ENCODE measurements at places on chromosomes 13 and 19.

- DNase-seq, result no peak
Measured at GRCh38 chr13:36992362-36992761, 6.8 kb downstream of the ALG5 start.

GRCh38 chr19:31979362-31979761 lies 366.0 kb upstream of the ZNF507 start:
- DNase-seq, result no peak

- no peak for DNase-seq
Measured at GRCh38 chr13:111183959-111184358, 68.8 kb downstream of the ARHGEF7 start.

DNA sequence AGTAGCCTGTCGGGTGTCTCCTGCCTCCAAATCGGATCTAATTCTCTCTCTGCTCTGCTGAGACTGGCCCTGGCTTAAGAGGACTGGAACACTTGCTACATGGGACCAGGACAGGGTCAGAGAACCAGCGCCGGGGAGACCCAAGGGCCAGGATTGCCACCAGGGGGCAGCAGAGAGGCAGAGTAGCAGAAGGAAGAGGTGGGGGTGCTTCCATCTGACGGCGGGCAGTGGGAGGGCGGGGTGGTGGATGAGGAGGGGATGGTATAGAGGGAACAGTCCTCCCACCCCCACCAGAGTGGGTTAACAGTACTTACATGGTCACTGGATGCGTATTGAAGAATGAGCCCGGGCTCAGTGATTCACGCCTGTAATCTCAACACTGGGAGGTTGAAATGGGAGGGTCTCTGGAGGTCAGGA lies 11.9 kb downstream of the SELENOW start:
- no peak for DNase-seq

DNA sequence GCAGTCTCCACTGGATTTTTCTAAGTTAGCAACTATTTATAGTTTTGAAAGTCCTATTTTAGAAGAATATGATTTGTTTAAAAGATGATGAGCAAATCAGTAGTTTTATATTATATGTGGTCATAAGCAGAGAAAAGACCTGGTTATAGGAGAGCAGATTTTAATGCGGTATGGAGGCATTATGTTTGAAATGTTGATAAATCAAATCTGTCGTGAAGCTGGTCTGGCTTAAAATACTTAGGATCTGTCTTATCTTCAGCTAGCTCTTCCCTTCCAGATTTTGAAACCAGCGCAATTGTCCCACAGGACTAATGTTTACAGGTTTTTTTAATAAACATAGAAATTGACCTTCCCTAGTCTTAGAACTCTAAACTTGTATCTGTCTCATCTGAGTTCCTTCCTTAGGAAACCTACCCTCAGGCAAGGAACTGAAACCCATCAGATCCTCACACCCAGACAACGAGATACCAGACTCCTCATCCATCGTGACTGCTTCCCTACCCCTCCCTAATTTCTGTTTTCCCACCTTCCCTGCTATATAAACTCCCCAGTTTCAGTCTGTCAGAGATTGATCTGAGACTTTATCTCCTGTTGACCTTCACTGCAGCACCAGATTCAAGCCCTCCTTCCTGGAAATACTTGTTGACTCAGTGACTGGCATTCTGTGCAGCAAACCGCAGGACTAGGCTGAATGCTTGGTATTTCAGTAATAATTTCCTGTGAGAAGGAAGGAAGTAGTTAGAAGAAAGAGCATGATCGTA lies 37.8 kb upstream of the CXCL17 start:
- DNase-seq, result no peak

- DNase-seq, result no peak
Measured at GRCh38 chr19:7999376-7999775, 6.1 kb downstream of the ELAVL1 start.

DNA sequence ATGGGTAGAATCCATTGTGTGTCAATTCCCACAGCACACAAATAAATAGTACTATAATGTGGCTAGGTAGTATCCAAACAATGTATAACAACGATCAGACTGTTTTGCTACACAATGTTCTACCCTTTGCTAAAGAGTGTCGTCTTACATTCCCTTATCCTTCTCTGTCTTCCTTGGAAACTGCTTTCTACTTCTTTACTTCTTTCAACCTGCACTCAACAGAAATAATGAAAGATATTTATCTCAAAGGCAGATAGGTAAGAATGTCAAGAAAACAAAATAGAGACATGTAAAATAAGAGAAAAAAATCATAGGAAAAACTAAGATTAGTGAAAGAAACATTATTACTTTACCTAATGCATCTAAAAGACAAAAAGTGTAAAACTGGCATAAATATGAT lies 814.7 kb downstream of the PCDH9 start:
- DNase-seq, result no peak

GRCh38 chr13:98262292-98262691 lies 85.2 kb upstream of the RNF113B start:
- no peak for DNase-seq

GRCh38 chr19:6772866-6773322 lies 386 bp downstream of the VAV1 start:
- DNase-seq, result no peak

- no peak for DNase-seq
Measured at GRCh38 chr13:110346661-110347067, 39.6 kb downstream of the COL4A2 start.

DNA sequence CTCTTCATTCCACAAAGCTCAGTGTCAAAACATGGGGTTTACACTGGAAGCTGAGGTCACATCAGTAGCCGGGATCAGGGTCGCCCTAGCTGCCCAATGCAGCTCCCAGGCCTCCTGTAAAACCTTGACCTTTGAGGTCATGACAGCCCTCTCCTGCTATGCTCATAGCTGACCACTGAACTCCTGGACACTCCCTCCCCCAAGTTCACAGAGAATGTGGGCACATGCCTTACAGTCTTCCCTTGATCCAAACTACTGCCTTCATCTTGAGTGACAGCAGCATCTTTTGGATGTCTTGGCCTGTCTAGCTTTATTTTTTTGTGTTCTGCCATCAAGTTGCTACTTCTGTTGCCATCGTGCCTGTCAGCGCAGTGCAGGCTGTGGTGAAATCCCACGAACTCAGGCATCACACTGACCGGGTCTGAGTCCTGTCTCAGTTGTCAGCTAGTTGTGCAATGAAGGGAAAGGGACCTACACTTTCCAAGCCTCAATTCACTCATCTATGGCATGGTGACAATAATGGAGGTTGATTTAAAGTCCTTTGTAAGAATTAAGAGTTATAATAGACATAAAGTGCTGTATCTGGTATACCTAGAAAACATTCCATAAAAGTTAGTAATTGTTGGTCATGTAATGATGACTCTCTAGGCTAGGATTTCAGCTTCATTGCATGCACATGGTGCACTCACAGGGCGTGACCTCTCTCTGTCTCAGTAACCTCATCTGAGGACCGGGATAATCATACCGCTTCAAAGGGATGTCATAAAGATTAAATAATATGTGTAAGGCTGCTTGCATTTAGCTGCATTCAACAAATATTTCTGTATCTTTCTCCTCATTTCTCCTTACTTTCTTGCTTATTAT lies 16.4 kb upstream of the ALOX5AP start:
- DNase-seq, result no peak

GRCh38 chr19:49690656-49691242 lies at the start of gene CPT1C:
Gene CPT1C (plus strand): TSS chr19:49691116. CDS start chr19:49692253, 1,137 bp downstream.
- no peak for DNase-seq

GRCh38 chr13:108813587-108814170 lies 184.3 kb downstream of the MYO16 start:
- DNase-seq, result no peak

DNA sequence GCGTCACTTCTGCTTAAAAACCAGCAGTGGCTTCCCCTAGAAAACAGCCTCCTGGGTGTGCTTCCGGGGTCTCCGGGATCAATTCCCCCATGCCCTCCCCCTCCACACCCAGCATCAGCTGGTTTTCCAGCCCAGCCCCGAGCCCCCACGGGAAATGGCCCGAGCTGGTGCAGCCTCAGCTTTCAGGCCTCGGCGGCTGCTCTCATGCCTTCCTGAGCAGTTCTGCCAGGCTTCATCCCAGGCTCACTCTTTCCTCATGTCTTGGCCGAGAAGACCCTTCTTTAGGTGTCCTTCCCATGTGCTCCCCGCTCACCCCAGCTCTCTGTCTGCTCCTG lies 103.1 kb upstream of the RNF113B start:
- DNase-seq, result no peak

DNA sequence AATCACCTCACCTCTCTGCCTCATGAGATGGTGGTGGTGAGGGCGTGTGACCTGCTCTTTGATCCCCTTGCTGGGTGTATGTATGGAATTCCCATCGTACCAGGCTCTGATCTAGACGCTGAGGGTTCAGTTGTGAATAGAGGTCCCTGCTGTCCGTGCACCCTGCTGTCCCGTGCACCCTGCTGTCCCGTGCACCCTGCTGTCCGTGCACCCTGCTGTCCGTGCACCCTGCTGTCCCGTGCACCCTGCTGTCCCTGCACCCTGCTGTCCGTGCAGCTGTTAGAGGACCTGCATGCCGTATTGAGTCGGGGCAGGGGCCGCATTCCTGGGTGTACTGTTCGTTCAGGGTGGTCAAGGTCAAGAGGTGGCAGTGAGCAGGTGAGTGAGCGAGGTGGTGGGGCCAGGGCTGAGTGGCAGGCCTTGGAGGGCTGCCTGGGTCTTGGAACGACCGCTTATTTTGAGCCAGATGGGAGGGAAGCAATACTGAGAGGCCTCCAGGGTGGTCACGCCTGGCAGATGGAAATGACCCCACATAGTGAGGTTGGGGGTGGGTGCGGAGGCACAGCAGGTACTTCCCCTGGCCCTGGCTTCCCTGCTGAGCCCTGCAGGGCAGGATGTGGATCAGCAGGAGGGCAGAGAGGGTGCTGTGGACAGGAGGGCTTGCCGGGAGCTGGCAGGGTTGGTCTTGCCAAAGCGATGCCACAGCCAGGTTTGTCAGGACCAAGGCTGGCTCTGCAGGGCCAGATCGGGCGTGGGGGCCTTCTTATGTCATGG lies 4.6 kb upstream of the EPN1 start:
- DNase-seq, result no peak

DNA sequence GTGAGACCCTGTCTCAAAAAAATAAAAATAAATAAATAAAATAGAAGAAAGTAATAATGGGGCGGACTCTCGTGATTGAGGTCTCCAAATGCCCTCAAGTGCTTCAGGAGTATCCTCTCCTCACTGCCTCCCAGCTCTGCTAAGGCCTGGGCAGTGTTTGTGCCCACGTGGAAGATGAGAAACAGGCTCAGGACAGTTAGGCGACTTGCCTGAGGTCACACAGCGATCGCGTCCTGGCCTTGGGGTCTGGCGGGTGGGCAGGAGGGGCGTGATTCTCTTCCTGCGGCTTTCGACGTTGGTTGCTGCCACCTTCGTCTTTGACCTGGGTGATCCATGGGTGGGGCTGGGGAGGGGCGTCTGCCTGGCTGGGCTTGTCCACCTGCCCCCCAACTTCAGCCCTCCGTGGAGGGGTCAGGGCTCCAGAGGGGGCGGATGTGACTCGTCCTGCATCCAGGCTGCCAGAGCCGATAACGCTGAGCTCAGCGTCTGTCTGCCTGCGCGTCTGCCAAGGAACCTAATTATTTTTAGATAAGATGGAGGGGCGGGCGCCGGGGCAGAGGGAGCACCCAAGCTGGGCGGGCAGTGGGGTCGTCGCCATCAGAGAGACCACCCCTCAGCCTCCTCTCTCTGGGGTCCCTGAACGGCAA lies 56.9 kb downstream of the NFIC start:
- no peak for DNase-seq

DNA sequence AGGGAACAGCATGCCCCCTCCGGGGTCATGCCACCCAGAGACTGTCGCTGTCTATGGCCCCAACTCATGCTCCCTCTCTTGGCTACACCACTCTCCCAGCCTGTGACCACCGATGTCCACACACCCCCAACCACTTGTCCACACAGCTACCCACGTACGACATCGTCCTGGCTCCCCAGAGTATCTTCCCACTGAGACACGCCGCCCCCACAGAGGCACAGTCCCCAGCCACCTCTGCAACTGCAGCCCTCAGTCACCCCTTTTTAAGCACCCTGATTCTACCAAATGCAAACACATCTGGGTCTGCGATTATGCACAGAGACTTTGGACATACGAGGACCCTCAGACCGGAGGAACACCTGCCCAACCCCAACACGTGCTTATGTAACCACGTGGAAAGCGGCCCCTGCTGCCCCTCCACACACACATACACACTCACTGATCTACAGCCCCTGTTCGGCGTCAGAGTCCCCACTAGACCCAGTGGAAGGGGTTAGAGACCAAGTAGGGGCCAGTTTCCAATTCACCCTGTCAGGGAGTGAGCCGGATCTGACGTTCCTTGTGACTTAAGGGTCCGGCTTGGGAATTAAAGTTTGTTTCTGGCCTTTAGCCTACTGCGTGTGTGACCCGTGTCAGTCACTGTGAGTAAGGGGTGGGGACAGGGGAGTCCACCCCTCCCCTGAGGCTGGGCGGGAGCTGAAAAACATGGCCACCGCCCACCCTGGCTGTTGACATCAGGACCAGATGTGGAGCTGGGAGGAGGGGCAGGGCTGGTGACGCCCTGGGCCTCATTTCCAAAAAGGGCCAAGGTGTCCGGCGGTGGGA lies 11.9 kb upstream of the AXL start:
- peak; percentile 58 for DNase-seq

- peak; percentile 60 for DNase-seq
Measured at GRCh38 chr19:18364826-18365528, 21.0 kb upstream of the GDF15 start.

- DNase-seq, result no peak
Measured at GRCh38 chr19:53519446-53519845, 18.5 kb upstream of the ZNF331 start.

- DNase-seq, result no peak
Measured at GRCh38 chr19:5338656-5339197, 1.9 kb downstream of the PTPRS start.

- no peak for DNase-seq
Measured at GRCh38 chr19:1248786-1249297, 459 bp downstream of the MIDN start.

DNA sequence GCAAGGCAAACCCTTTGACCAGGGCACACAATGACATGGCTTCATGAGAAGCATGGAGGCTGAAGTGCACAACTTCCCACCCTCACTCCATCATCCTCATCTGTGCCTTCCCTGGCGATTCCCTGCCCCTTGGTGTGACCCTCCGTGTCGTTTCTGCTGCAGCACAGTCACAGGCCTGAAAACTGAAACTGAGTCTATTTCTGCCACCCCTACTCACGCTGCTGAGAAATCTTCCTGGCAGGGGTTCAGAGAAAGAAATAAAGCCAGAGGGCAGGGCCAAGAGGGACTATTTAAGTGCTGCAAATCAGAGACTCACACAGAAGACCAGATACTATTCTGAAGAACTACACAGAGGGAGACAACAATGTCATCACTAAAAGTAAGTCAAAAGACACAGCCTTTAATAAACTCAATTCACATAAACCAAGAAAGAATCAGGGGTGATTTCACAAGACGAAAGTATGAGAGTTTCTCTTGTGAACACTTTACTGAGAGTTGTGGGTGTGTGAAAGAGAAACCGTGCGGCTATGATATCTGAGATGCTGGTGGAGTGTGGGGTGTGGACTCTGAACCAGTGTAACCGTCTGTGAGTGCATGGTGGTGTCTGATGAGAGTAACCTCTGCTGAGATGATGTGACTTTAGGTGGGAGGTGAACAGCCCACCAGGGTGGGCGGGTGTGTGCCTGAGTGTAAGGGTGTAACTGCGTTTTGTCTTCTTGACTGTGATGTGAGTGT lies 23.5 kb downstream of the LGALS16 start:
- no peak for DNase-seq

All from forelimb muscle (tissue), 1 donor.